Spleen (tissue), 13 donors: ENCODE measurements at places on chromosomes 11 and 22.
A peak's percentile ranks its signal among the peaks of the same experiment; 100 is the strongest.

DNA sequence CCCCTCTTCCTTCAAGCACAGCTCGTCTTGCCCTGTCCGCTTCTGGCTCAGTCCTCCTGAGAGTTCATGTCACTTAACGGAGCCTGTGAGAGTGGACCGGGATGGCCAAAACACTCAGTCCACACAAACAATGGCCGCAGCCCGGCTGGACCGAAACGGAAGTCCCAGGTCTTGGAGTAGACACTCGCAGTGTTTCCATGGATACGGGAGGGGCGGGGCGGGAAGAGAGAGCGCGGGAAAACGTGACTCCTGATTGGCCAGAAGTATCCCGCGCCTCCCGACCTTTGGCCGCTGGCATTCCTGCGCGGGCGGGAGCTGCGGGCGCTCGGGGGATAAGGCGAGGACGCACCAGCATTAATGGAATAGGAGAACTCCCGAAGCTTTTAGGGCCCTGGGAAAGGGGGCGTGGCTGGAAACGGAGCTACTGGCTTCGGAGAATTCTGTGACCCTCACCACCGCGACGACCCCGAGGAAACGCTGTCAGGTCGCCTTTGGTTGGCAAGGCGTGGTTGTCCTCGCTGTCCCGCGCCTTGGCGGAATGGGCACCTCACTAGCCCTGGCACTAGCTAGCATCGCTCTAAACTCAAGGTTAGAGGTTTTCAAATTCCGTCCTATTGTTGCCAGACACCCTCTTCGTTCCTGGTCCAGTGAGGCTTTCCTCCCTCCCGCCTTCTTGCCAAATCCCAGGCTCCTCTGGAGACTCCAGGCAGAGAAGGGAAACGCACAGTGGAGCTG, at the start of the genes NLRP14 and ZNF214:
NLRP14 (plus strand) TSS at position 297 of the 735 bp plus-strand sequence. CDS start 18,108 bp downstream, outside the sequence.
ZNF214 (minus strand) TSS at position 164 of the 735 bp plus-strand sequence. CDS start 17,511 bp downstream, outside the sequence.
- DNase-seq, result no peak
- no peaks in the 10 kb centered on the region for H3K36me3 ChIP-seq
- H3K4me3 ChIP-seq, result peak within 1 kb of the TSS; percentile 24

GRCh38 chr11:72606748-72607468, 67.3 kb downstream of the PDE2A start:
- H3K4me1 ChIP-seq, result peaks cover 40% of the 10 kb centered on the region
- H3K27ac ChIP-seq, result peak overlapping the region; percentile 62
- H3K36me3 ChIP-seq, result no peaks in the 10 kb centered on the region
- H3K4me3 ChIP-seq, result no peak overlapping the region
- no peaks in the 10 kb centered on the region for H3K27me3 ChIP-seq

GRCh38 chr11:9575260-9576240, 2.1 kb downstream of the WEE1 start:
- no peaks in the 10 kb centered on the region for H3K36me3 ChIP-seq
- no peaks in the 10 kb centered on the region for H3K27me3 ChIP-seq
- peaks cover 57% of the 10 kb centered on the region for H3K4me1 ChIP-seq
- peak overlapping the region; percentile 97 for H3K4me3 ChIP-seq
- H3K27ac ChIP-seq, result peak overlapping the region; percentile 95

- no peaks in the 10 kb centered on the region for H3K27me3 ChIP-seq
- no peak overlapping the region for H3K27ac ChIP-seq
- no peak for DNase-seq
- no peaks in the 10 kb centered on the region for H3K36me3 ChIP-seq
These were observed 679.6 kb downstream of the NTM start for GRCh38 chr11:132050049-132050448.

- H3K27ac ChIP-seq, result no peak overlapping the region
- no peak for DNase-seq
- H3K27me3 ChIP-seq, result no peaks in the 10 kb centered on the region
- no peaks in the 10 kb centered on the region for H3K36me3 ChIP-seq
- H3K4me1 ChIP-seq, result peaks cover 51% of the 10 kb centered on the region
- H3K4me3 ChIP-seq, result no peak overlapping the region
These were observed 44.2 kb upstream of the AMPD3 start for GRCh38 chr11:10410844-10411200.

DNA sequence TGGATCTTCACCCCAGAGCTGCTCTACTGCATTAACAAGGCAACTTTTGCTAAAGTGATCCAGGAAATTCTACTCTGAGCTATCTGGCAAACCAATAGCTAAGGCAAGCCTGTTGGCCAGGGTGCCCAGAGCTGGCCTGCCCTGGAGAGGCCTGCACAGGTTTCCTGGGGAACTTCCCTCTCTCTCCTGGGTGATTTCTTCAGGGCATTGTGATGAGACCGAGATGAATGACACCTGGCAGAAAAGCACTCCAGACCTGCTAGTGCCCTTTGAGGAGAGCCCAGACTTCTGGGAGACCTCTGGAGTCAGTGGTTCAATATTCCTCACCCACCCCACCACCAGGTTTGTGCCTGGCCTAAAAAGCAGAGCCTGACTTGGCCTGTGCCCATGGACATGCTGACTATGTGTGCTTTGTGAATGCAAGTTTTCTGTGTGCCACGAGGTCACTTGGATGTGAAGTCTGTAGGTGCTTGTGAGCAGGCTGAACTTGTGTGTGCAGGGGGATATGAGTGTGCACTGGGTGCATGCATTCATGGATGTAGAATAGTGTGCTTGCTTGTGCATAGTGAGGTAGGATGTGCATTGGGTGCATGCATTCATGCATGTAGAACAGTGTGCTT, 4.4 kb upstream of the APLNR start:
- H3K36me3 ChIP-seq, result no peaks in the 10 kb centered on the region
- H3K27ac ChIP-seq, result peak overlapping the region; percentile 65
- no peak for DNase-seq
- H3K4me3 ChIP-seq, result no peak overlapping the region

GRCh38 chr22:38777087-38777671, 16.8 kb downstream of the DNAL4 start:
- DNase-seq, result no peak
- H3K4me3 ChIP-seq, result no peak overlapping the region
- no peak overlapping the region for H3K27ac ChIP-seq
- H3K27me3 ChIP-seq, result no peaks in the 10 kb centered on the region

- H3K36me3 ChIP-seq, result peaks cover 21% of the 10 kb centered on the region
- H3K4me3 ChIP-seq, result no peak overlapping the region
- H3K4me1 ChIP-seq, result no peaks in the 10 kb centered on the region
These were observed 14.8 kb downstream of the EXT2 start for GRCh38 chr11:44110231-44110679.

- H3K27me3 ChIP-seq, result peaks cover 59% of the 10 kb centered on the region
- H3K4me1 ChIP-seq, result peaks cover 11% of the 10 kb centered on the region
- H3K36me3 ChIP-seq, result no peaks in the 10 kb centered on the region
These were observed 4.4 kb upstream of the FBXO3 start for GRCh38 chr11:33778675-33779074.

- no peaks in the 10 kb centered on the region for H3K27me3 ChIP-seq
- DNase-seq, result peak; percentile 81
- no peak overlapping the region for H3K4me3 ChIP-seq
- H3K36me3 ChIP-seq, result peaks cover 15% of the 10 kb centered on the region
- H3K27ac ChIP-seq, result peak overlapping the region; percentile 77
These were observed 9.9 kb upstream of the MICALL1 start for GRCh38 chr22:37896181-37896592.

- H3K4me3 ChIP-seq, result no peak overlapping the region
- peaks cover 70% of the 10 kb centered on the region for H3K4me1 ChIP-seq
- no peak overlapping the region for H3K27ac ChIP-seq
These were observed 4.5 kb downstream of the ARVCF start for GRCh38 chr22:20011993-20012740.

DNA sequence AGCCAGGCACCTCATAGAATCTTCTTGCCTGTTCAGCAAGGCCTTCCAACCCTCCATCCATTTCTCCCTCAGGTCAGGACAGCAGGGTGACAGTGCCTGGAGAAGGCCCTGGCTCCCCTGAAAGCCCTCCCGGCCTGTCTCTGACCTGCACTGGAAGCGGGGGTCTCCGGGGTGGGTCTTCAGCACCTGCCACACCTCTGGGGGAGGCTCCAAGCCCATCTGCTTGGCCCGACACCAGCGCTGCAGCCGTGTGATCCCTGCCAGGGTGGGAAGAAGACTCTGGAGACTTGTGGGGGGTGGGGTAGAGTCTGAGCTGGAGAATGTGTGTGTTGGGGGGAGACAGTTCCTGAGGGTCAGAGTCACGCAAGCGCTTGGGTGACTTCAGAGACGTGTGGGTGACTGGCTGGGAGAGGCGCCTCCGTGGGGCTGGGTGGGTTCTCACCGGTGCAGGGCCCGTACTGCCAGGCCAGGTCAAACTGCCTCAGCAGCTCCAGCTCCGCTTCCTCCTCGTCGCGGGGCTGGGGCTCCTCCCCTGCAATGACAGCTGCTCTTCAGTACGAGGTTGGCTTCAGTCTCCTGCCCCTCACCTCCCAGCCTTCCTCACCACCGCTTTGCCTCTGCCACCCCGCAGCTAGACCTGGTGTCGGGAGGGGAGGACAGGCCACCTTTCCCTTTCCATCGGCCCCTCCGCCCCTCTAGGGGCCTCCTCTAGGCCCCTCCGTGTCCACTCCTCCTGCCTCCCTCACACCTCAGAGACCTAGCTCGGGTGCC, 615 bp downstream of the POLD4 start:
- H3K4me3 ChIP-seq, result peak overlapping the region; percentile 61
- DNase-seq, result peak; percentile 96
- no peaks in the 10 kb centered on the region for H3K27me3 ChIP-seq
- H3K4me1 ChIP-seq, result peaks cover 97% of the 10 kb centered on the region

GRCh38 chr22:50701076-50701419, 28.4 kb downstream of the SHANK3 start:
- H3K27me3 ChIP-seq, result no peaks in the 10 kb centered on the region
- H3K4me1 ChIP-seq, result peaks cover 82% of the 10 kb centered on the region
- no peak for DNase-seq

DNA sequence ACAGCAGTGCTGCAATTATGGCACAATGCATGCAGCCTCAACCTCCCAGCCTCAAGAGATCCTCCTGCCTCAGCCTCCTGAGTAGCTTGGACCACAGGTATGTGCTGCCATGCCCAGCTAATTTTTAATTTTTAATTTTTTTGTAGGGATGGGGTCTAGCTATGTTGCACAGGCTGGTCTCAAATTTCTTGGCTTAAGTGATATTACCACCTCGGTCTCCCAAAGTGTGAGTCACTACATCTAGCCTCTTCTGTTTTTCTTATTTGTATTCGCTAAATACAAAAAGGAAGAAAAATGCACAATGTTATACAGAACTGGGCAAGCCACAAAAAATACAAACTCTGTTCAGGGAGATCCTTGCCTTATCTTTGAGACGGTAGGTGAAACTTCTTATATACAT, 62.1 kb downstream of the DDI1 start:
- no peaks in the 10 kb centered on the region for H3K36me3 ChIP-seq
- H3K27ac ChIP-seq, result no peak overlapping the region
- H3K4me1 ChIP-seq, result no peaks in the 10 kb centered on the region
- H3K4me3 ChIP-seq, result no peak overlapping the region
- no peak for DNase-seq

GRCh38 chr11:55658031-55658573, 3.9 kb upstream of the OR4C6 start:
- no peak overlapping the region for H3K27ac ChIP-seq
- no peaks in the 10 kb centered on the region for H3K4me1 ChIP-seq
- no peak overlapping the region for H3K4me3 ChIP-seq
- DNase-seq, result no peak
- H3K36me3 ChIP-seq, result no peaks in the 10 kb centered on the region

DNA sequence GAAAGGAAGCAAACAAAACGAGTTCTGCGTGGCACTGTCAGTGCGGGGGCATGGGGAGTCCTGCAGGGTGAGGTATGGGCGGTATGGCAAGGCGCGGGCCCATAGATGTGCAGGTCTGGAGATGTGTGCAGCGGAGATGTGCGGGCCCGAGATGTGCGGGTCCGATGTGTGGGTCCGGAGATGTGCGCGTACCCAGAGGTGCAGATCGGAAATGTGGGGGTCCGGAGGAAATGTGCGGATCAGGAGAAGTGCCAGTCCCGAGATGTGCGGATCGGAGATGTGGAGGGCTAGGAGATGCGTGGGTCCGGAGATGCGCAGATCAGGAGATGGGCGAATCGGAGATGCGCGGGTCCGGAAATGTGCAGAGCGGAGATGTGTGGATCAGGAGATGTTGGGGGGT, 35.9 kb downstream of the CDPF1 start:
- H3K4me3 ChIP-seq, result no peak overlapping the region
- peaks cover 87% of the 10 kb centered on the region for H3K36me3 ChIP-seq

DNA sequence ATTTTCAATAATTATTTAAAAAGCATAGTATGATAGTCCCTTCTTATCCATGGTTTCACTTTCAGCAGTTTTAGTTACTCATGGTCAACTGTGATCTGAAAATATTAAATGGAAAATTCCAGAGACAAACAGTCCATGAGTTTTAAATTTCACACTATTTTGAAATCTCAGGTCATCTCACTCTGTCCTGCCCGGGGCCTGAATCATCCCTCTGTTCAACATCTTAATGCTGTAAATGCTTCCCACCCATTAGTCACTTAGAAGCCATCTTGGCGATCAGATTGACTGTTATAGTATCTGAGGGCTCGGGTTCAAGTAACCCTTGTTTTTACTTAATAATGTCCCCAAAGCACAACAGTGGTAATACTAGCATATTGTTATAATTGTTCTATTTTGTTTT, 1509.3 kb downstream of the FAM181B start:
- H3K4me1 ChIP-seq, result no peaks in the 10 kb centered on the region
- H3K27ac ChIP-seq, result no peak overlapping the region
- no peak overlapping the region for H3K4me3 ChIP-seq

GRCh38 chr22:32579529-32580220, 105.1 kb downstream of the FBXO7 start:
- H3K36me3 ChIP-seq, result no peaks in the 10 kb centered on the region
- H3K27ac ChIP-seq, result peak overlapping the region; percentile 86
- no peaks in the 10 kb centered on the region for H3K27me3 ChIP-seq

GRCh38 chr11:120212926-120213325, 2.1 kb downstream of the OAF start:
- H3K36me3 ChIP-seq, result no peaks in the 10 kb centered on the region
- H3K27me3 ChIP-seq, result peaks cover 38% of the 10 kb centered on the region
- DNase-seq, result no peak
- H3K27ac ChIP-seq, result peak overlapping the region; percentile 89
- H3K4me3 ChIP-seq, result peak overlapping the region; percentile 69
- peaks cover 94% of the 10 kb centered on the region for H3K4me1 ChIP-seq

GRCh38 chr22:36279219-36279666, 26.3 kb downstream of the APOL1 start:
- H3K27ac ChIP-seq, result peak overlapping the region; percentile 9
- H3K4me3 ChIP-seq, result no peak overlapping the region

- H3K27me3 ChIP-seq, result no peaks in the 10 kb centered on the region
- peak overlapping the region; percentile 27 for H3K27ac ChIP-seq
- no peak overlapping the region for H3K4me3 ChIP-seq
- DNase-seq, result no peak
- no peaks in the 10 kb centered on the region for H3K36me3 ChIP-seq
- no peaks in the 10 kb centered on the region for H3K4me1 ChIP-seq
These were observed 32.8 kb downstream of the PARVA start for GRCh38 chr11:12410006-12410728.

- H3K4me1 ChIP-seq, result no peaks in the 10 kb centered on the region
- DNase-seq, result no peak
- H3K4me3 ChIP-seq, result no peak overlapping the region
- no peaks in the 10 kb centered on the region for H3K27me3 ChIP-seq
- no peak overlapping the region for H3K27ac ChIP-seq
These were observed 99.1 kb upstream of the GRAMD1B start for GRCh38 chr11:123330948-123331347.

GRCh38 chr11:22800482-22800881, 29.1 kb downstream of the SVIP start:
- DNase-seq, result no peak
- no peaks in the 10 kb centered on the region for H3K27me3 ChIP-seq
- H3K4me3 ChIP-seq, result no peak overlapping the region
- no peaks in the 10 kb centered on the region for H3K4me1 ChIP-seq
- H3K27ac ChIP-seq, result no peak overlapping the region

- no peaks in the 10 kb centered on the region for H3K36me3 ChIP-seq
- no peaks in the 10 kb centered on the region for H3K4me1 ChIP-seq
- no peaks in the 10 kb centered on the region for H3K27me3 ChIP-seq
These were observed 97.1 kb downstream of the ADAMTS15 start for GRCh38 chr11:130545449-130546072.
